Fibroblast of pulmonary artery (primary cell): ENCODE measurements at places on chromosomes 5 and 9.

DNA sequence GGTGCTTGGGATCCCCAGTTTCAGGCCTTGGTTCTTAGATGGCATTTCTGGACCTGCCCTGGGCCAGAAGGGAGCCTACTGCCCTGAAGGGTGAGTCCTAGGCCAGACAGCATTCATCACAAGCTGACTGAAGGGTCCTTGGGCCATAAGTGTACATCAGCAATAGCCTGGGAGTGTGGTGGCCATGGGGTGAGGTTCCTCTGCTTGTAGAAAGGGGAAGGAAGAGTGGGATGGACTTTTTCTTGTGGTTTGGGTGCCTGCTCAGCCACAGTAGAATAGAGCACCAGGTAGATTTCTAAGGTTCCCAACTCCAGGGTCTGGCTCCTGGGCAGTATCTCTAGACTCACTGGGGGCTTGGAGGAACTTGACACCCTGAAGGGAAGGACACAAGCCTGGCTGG is 95.2 kb upstream of the PHF24 start:
- no peak for DNase-seq

DNA sequence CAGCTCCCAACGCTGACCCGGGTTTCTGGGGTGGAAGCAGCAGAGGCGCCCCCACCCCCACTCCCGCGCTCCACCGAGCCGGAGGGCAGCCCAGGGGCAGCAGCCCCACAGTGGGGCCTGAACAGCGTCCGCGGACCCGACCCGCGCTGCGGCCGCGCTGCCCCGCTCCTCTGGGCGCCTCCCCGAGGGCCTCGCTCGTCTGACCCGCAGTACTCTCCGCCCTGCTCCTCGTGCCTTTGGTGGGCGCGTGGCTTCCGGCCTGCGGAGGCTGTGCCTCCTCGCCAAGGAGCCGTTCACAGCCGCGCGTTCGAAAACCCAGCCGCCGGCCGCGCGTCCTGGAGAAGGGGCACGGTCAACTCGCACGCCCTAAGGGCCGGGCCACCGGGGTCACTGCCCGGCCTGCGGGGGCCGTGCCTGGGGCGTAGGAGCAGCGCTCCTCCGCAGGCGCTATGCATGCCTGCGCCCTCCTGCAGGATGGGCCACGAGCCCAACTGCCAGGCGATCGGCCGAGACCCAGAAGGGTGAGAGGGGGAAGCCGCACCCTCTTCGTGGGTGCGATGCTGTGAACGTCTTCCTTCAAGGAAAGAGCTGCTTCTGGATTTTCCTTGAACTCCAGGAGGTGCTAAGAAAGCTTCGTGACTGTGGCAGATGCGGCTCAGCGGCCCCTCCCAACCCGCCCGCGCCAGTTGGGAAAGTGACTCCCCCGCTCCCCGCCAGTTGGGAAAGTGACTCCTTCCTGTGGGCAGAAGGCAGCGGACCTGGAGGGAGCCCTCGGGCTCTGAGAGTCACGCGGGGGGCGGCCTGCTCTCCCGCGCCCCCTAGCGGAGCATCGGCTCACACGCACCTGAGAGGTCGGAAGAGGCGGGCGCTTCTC is 82.7 kb downstream of the HSD17B3 start:
- peak; percentile 26 for DNase-seq

- no peak for DNase-seq
Measured at GRCh38 chr9:88237991-88238571, 99.8 kb upstream of the SPATA31C2 start.

- peak; percentile 4 for DNase-seq
Measured at GRCh38 chr5:32419791-32420190, 24.7 kb downstream of the ZFR start.

DNA sequence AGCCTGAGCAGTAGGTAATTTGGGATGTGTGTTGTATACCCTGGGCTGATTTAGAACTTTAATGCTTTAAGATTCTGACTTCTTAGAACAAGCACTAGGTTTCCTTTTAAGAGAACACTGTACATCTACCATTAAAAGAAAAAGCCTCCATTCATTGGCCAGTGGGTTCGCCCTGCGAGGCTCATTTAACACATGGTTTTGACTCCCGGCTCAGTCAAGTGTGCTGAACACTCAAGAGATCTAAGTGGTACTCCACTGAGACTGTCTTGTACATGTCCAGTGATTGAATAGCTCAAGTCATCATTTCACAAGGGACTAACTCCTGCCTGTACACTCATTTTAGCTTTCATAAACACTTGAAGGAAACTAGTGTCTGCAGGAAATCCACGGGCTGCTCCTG is 3.9 kb downstream of the FUBP3 start:
- DNase-seq = no peak

DNA sequence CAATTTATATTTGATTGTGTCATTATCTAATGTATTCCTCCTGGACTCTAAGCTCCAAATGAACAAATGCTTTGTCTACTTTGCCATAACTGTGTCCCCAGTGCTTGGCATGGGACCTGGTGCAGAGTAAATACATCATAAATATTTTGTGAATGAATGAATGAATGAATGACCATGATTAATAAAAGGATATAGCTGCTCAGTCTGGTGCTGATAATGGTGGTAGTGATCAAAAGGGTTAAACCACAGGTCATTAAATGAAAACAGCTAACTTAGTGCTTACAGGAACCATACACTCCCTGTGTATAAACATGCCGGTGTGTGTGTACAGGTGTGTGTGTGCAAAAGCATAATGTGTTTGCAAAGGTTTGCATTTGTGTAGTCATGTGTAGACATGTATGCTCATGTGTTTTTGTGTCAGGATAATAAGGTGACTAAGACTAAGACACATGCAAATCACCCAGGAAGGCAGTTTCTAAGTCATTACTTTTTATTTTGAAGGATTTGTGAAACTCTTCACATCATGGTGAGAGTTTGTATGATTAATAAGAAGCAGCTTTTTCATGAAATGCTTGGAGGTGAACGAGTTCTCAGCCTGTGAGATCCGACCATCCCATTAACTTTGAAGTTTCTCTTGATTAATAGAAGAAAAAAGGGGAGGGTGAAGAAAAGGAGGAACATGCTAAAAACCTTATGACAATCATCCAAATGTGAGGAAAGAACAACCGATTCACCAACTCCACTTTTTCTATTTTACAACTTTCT is 24.6 kb downstream of the SPARC start:
- no peak for DNase-seq

DNA sequence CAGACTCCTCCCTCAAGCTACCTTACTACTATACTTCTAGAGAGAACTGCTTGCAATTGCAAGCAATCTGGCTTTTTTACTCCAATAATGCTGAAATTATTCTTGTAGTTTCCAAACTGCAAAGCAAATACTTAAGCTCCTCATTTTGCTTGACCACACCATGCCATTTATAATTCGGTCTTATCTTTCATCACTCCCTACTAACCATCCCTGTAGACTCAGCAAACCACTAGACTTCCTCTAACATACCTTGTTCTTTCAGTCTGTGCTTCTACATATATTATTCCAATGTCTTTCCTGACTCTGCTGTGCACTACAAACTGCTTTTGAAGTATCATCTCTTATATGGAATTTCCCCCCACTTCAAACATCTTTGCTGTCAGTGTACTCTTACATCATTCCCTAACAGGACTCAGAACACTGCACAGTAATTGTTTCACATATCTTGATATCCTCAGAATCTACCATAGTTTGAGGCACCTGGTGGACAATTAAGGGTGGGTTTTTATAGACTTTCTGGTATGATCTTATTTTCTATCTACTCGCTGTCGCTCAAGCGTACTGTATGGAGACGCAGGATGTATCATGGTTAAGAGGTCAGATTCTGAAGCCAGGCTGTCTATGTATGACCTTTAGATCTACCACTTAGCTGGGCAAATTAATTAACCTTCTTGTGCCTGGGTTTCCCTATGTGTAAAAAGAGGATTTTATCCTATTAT is 2.8 kb downstream of the IL6ST start:
- DNase-seq = peak; percentile 36

DNA sequence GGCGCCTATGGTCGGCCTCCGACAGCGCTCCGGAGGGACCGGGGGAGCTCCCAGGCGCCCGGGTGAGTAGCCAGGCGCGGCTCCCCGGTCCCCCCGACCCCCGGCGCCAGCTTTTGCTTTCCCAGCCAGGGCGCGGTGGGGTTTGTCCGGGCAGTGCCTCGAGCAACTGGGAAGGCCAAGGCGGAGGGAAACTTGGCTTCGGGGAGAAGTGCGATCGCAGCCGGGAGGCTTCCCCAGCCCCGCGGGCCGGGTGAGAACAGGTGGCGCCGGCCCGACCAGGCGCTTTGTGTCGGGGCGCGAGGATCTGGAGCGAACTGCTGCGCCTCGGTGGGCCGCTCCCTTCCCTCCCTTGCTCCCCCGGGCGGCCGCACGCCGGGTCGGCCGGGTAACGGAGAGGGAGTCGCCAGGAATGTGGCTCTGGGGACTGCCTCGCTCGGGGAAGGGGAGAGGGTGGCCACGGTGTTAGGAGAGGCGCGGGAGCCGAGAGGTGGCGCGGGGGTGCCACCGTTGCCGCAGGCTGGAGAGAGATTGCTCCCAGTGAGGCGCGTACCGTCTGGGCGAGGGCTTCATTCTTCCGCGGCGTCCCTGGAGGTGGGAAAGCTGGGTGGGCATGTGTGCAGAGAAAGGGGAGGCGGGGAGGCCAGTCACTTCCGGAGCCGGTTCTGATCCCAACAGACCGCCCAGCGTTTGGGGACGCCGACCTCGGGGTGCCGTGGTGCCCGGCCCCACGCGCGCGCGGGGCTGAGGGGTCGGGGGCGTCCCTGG is 561 bp downstream of the DAPK1 start:
- DNase-seq = peak; percentile 52

- peak; percentile 67 for DNase-seq
Measured at GRCh38 chr5:160333721-160334120, 21.4 kb upstream of the CCNJL start.

DNA sequence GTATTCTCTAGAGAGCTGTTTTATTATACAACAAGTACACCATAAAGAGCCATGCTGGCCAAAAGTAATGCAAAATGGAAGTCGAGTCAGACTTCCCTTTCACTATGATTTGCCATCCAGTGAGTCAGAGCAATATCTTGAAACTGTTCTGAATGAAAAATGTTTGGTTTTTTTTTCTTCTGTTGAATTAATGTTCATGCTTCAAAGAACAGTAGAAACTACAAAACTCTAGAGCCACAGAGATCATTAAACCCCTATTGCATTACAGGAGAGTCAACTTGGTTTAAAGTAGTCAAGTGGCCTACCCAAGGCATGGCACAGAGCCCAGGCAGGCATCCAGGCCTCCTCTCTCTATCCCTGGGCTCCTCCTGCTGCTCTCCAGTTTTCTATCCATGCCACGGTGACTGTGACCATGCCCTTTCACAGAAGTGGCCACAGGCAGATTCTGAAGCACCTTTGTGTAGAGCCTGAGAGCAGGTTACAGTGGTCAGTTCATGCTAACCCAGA is 358.9 kb downstream of the DEPDC1B start:
- no peak for DNase-seq

DNA sequence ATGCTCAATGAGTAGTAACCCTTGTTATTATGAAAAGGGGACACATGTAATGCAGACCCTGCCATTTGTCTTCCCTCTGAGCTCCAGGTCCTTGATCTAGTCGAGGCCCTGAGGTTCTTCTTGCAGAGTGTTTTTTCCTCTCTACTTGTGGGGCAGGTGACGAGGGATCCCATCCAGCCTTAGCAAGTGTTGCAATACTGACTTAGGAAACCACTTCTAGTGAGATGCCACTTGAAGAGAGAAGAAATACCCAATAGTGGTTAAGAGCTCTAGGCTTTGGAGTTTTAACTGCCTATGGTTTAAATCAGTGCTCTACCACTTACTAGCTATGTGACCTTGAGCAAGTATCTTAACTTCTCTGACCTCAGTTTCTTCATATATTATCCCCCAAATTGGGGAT is 10.2 kb downstream of the PPARGC1B start:
- DNase-seq = no peak

- DNase-seq = no peak
Measured at GRCh38 chr5:42905827-42906226, 94.1 kb upstream of the SELENOP start.

DNA sequence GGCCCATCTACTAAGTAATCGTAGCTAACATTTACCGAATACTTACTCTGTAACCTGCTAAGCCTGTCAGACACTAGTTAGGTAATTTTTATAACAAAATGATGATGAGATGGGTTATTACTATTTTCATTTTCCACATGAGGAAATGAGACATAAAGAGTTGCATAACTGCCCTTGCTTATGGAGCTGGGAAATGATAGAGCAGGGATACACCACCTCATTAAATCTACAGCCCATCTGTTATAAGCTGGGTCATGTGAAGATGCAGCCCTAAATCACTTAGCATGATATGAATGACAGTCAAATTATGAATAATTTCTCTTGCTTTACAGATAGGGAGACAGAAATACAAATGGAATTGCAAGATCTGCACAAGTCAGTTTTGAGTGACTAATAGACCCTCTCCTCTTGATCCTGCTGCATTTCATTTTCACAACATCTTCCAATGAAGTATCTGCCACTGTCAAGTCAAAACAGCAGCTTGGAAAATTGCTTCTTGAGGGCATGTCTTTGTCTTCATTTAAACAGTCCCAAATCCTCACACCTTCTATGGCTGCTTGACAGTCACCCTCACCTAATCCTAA is 364.7 kb downstream of the PRELID2 start:
- DNase-seq = peak; percentile 12

DNA sequence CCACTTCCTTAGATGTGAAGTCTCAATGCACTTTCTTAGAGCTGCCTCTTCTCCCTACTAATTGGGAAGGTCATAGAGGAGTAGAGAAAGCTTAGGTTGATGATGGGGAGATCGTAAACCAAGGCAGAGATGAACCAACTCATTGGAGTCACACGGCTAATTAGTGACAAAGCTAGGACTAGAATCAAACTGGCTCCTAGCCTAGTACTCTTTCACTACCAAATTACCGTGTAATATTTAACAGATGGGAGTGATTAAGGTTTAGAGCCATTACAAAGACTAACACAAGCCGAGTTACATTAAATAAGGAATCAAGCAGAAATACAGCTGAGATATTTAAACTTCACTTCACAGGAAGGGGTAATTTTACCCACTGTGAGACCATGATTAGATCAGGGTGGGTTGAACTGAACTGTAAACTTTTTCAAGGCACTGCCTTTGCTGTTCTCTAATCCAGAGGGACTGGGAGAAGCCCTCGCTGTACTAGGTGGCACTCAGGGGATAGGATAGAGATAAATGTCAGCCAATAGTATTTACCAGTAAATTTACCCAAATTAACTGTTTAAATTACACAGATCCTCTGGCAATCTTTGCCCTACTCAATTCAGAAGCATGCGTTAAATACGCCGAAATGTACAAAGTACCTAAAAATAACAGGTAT is 166.4 kb upstream of the PIK3R1 start:
- no peak for DNase-seq

GRCh38 chr9:127926906-127927200 is 3.7 kb downstream of the PIP5KL1 start:
- DNase-seq = no peak
